ENCODE measurements at places on chromosomes 5 and 9. TPM values are rescaled to one million over a fixed set of nuclear protein-coding genes. Genes with fewer than 3 reads are reported as not detected.

The PCDHB9 gene
- total RNA-seq = 3.7 TPM

The MYMK gene
- not detected for total RNA-seq

The IER5L gene
- 34.4 TPM for total RNA-seq

The TCOF1 gene
- 39.3 TPM for total RNA-seq

The CAVIN4 gene
- 0.49 TPM for total RNA-seq

The SLC25A51 gene
- total RNA-seq = 26.0 TPM

The MEF2C gene
- total RNA-seq = 22.3 TPM

The DBN1 gene
- total RNA-seq = 69.0 TPM

The IL17B gene
- total RNA-seq = 2.7 TPM

The SHOC1 gene
- 0.25 TPM for total RNA-seq

The SPAAR gene
- total RNA-seq = 0.49 TPM

The CAMK2A gene
- 0.49 TPM for total RNA-seq

The ENC1 gene
- 7.1 TPM for total RNA-seq

The FBP1 gene
- 1.7 TPM for total RNA-seq

The PAX5 gene
- total RNA-seq = 0.25 TPM

The KCNIP1 gene
- not detected for total RNA-seq

The CXCL14 gene
- total RNA-seq = 62.1 TPM

The NEUROG1 gene
- not detected for total RNA-seq

The RASGRF2 gene
- total RNA-seq = 8.8 TPM

The POU5F2 gene
- total RNA-seq = 3.2 TPM

The NME5 gene
- not detected for total RNA-seq

The SLC6A7 gene
- total RNA-seq = 0.25 TPM

The MUSK gene
- total RNA-seq = not detected

The SCGB3A2 gene
- not detected for total RNA-seq

The LTC4S gene
- 10.6 TPM for total RNA-seq
